Liver (tissue), 10 donors: ENCODE measurements at places on chromosomes 4 and X. TPM values are rescaled to one million over a fixed set of nuclear protein-coding genes. Genes with fewer than 3 reads are reported as not detected.

DNA sequence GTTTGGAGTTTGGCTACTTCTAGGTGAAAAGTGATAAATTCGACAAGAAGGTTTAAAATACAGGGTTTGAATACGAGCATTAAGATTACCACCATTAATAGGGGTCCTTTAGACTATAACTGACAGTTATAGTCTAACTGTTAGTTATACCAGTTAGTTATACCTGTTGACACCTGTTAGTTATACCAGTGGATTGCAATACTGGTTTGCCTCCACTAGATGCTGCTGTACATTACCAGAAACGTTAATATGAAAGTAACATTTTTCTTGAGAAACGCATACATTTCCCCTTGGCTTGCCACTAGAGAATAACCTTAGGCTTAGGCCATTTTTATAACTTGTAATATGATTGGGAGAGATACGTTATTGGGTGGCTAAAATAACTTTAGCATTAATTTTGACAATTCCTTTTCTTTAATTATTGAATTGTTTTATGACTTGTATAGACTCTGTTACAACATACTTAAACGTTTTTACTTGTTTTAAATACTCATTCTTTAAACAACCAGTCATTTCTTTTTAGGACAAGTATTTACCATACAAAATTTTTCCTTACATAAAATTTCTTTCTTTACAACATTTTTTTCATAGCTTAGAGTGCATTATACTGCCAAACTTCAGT is 911.2 kb downstream of the FSTL5 start:
- no peak overlapping the region for H3K27ac ChIP-seq
- no peaks in the 10 kb centered on the region for H3K4me1 ChIP-seq
- no peak for DNase-seq
- no peaks in the 10 kb centered on the region for H3K27me3 ChIP-seq

FHIP1A gene
- 0.76 TPM for polyA plus RNA-seq

- no peak overlapping the region for H3K27ac ChIP-seq
- H3K4me3 ChIP-seq = no peak overlapping the region
- no peaks in the 10 kb centered on the region for H3K36me3 ChIP-seq
- H3K4me1 ChIP-seq = no peaks in the 10 kb centered on the region
Measured at GRCh38 chrX:108511721-108512120, 72.1 kb downstream of the COL4A5 start.

DNA sequence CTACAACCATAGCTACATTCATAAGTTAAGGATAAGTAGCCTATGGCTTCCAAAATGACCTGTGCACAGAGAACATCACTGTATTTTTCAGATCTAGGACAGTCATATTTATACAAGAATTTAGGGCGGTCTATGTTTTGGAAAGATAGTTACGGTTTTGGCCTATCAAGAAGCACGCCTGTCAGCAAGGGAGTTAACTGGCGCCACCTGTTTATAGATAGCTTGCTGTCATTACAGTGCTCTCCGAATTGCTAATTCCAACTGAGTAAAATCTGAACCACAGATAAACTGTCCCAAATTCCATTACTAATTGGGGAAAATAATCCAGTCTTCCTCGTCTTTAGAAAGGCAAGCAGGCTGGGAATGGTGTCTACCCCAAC is 646 bp downstream of the ABCB7 start:
- H3K27me3 ChIP-seq = no peaks in the 10 kb centered on the region
- peak overlapping the region; percentile 84 for H3K27ac ChIP-seq
- peak overlapping the region; percentile 70 for H3K4me3 ChIP-seq
- H3K36me3 ChIP-seq = no peaks in the 10 kb centered on the region
- DNase-seq = peak; percentile 30
- peaks cover 8% of the 10 kb centered on the region for H3K4me1 ChIP-seq

- H3K36me3 ChIP-seq = no peaks in the 10 kb centered on the region
- no peaks in the 10 kb centered on the region for H3K27me3 ChIP-seq
- no peak for DNase-seq
Measured at GRCh38 chr4:143344774-143345173, 8.1 kb downstream of the GAB1 start.

EREG gene
- not detected for polyA plus RNA-seq

- H3K4me1 ChIP-seq = no peaks in the 10 kb centered on the region
- H3K27ac ChIP-seq = no peak overlapping the region
- no peaks in the 10 kb centered on the region for H3K36me3 ChIP-seq
Measured at GRCh38 chr4:5993876-5994811, 24.1 kb downstream of the C4orf50 start.

TRAPPC11 gene
- 10.0 TPM for polyA plus RNA-seq

- H3K27me3 ChIP-seq = no peaks in the 10 kb centered on the region
- no peak overlapping the region for H3K27ac ChIP-seq
- no peaks in the 10 kb centered on the region for H3K4me1 ChIP-seq
- no peaks in the 10 kb centered on the region for H3K36me3 ChIP-seq
- H3K4me3 ChIP-seq = no peak overlapping the region
- DNase-seq = no peak
Measured at GRCh38 chrX:27675493-27675892, 85.3 kb downstream of the DCAF8L2 start.

SLC7A11 gene
- polyA plus RNA-seq = 0.02 TPM

FAM47E gene
- 0.85 TPM for polyA plus RNA-seq

SOWAHB gene
- polyA plus RNA-seq = 10.2 TPM

- DNase-seq = no peak
- no peaks in the 10 kb centered on the region for H3K4me1 ChIP-seq
- no peak overlapping the region for H3K4me3 ChIP-seq
- H3K27ac ChIP-seq = no peak overlapping the region
Measured at GRCh38 chr4:153014460-153014859, 78.3 kb downstream of the FHDC1 start.

CCNQ gene
- 14.7 TPM for polyA plus RNA-seq

- no peaks in the 10 kb centered on the region for H3K36me3 ChIP-seq
- no peaks in the 10 kb centered on the region for H3K27me3 ChIP-seq
- no peaks in the 10 kb centered on the region for H3K4me1 ChIP-seq
- no peak for DNase-seq
- H3K4me3 ChIP-seq = no peak overlapping the region
Measured at GRCh38 chr4:163815776-163816175, 321.3 kb downstream of the TMA16 start.

DNA sequence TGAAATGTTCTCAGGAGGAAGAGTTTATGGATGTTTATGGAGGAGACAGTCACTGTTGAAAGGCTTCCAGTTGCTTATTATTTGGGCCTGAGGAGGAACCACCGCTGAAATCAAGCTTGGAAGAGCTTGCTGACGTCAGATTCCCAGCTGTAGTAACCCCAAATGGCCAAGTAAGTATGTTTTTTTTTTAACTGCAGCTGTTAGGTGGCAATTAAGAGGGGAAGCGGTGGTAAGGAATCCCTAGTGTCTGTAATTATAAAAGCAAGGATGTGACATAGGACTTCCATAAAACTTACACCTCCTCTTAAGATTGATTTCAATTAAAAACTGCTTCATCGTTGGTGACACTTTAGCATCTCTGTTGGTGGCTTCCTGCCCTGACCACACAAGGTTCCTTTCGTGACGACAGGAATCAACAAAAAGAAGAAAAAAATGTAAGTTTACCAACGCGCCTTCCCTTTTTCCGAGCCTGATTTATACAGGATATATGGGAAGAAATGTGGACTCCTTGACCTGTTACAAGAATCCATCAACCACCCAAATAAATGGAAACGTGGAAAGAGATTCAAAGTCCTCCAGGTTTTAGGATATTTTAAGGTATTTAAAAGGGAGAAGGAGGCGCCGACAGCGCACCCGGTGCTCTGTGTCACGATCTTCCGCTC is 884 bp downstream of the RELL1 start:
- no peaks in the 10 kb centered on the region for H3K36me3 ChIP-seq
- peaks cover 24% of the 10 kb centered on the region for H3K4me1 ChIP-seq
- DNase-seq = no peak
- H3K27me3 ChIP-seq = no peaks in the 10 kb centered on the region
- peak overlapping the region; percentile 75 for H3K4me3 ChIP-seq
- H3K27ac ChIP-seq = peak overlapping the region; percentile 85

GRCh38 chrX:91434351-91435168 is at the start of gene PABPC5:
TSS of gene PABPC5 (plus strand) at chrX:91434839. CDS start at chrX:91435578, 739 bp downstream.
- no peaks in the 10 kb centered on the region for H3K4me1 ChIP-seq
- peak within 1 kb of the TSS; percentile 28 for H3K27ac ChIP-seq
- no peaks in the 10 kb centered on the region for H3K27me3 ChIP-seq

UGT2A1 gene
- polyA plus RNA-seq = 0.33 TPM
